Pancreas (tissue), 10 donors: ENCODE measurements at places on chromosomes 13 and 19. TPM values are rescaled to one million over a fixed set of nuclear protein-coding genes. Genes with fewer than 3 reads are reported as not detected.

DNA sequence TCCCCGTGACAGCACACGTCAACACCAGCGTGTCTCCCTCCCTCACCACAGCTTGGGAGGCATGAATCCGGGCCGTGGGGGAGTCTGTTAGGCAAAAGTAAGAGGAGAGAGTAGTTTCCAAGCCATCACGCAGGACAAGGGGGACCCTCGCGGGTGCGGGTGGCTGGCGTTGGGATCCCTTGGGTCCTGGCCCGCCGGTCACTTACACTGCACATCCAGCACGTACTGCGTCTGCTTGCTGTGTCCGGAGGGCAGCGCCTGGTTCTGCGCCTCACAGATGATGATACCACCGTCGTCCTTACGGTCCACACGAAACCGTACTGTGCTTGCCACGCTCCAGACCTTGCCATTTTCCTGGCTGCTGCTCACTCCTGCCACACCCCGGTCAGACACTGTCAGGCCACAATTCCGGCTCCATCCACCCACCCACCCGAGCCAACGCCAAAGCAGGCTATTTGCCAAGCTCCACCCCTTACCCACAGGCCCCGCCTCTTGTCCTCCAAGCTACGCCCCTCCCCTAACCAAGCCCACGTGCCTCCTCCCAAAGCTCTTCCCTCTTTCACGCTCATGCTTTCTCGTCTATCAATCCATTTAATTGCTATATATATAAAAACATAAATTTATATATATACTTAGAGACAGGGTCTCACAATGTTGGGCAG, 6.6 kb upstream of the ZNF428 start:
- DNase-seq = no peak

- no peak for DNase-seq
Measured at GRCh38 chr19:54355675-54356074, 9.1 kb downstream of the LAIR1 start.

GRCh38 chr13:42221121-42221765, 50.7 kb upstream of the AKAP11 start:
- DNase-seq = no peak

GRCh38 chr13:95325485-95325884, 24.2 kb upstream of the ABCC4 start:
- DNase-seq = no peak

- DNase-seq = no peak
Measured at GRCh38 chr13:23999424-23999823, 102.1 kb upstream of the C1QTNF9B start.

- peak; percentile 54 for DNase-seq
Measured at GRCh38 chr19:4233282-4233853, 4.0 kb downstream of the EBI3 start.

DNA sequence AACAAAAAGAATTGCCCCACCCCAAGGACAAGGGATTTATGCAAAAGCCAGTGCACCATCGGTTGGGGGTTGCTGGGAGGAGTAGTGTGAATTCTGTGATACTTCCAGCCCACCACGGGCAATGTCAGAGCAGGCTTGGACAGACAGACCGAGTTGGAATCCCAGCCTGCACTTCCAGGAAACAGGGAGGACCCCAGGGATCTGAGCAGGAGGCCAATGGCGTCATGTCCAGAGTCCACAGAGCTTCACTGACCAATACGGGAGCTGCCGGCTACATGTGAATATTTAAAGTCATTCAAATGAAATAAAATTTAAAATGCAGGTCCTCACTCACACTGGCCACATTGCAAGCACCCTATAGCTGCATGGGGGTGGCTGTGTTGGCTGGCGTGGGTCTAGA, 10.9 kb downstream of the ZNRF4 start:
- DNase-seq = no peak

- no peak for DNase-seq
Measured at GRCh38 chr13:75904012-75904411, 267.9 kb downstream of the LMO7 start.

- no peak for DNase-seq
Measured at GRCh38 chr13:99342723-99343315, 35.6 kb upstream of the GPR183 start.

- DNase-seq = no peak
Measured at GRCh38 chr13:79799059-79799867, 318.3 kb downstream of the NDFIP2 start.

ZNF682 gene
- total RNA-seq = 1.3 TPM

LENG9 gene
- 8.6 TPM for total RNA-seq

TBXA2R gene
- total RNA-seq = 1.2 TPM

CYP4F2 gene
- total RNA-seq = 0.28 TPM

CRX gene
- not detected for total RNA-seq

NDFIP2 gene
- 25.4 TPM for total RNA-seq
